ENCODE measurements at places on chromosomes 6 and 20.

DNA sequence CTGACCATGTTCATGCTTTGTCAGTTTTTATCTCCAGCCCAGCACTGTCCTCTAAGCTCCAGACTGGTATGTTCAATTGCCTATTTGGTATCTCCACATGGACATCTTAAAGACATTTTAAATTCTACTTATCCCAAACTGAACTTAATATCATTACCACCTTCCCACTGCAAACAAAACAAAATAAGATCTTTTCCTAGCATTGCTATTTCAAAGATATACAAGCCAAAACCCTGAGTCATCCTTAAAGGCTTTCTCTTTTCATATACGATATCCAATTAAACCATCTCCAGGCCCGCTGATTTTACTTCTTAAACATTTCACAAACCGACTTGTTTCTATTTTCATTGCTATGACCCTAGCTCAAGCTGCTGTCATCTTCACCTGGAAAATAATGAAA lies 35.1 kb upstream of the HS3ST5 start:
- no peak for DNase-seq

DNA sequence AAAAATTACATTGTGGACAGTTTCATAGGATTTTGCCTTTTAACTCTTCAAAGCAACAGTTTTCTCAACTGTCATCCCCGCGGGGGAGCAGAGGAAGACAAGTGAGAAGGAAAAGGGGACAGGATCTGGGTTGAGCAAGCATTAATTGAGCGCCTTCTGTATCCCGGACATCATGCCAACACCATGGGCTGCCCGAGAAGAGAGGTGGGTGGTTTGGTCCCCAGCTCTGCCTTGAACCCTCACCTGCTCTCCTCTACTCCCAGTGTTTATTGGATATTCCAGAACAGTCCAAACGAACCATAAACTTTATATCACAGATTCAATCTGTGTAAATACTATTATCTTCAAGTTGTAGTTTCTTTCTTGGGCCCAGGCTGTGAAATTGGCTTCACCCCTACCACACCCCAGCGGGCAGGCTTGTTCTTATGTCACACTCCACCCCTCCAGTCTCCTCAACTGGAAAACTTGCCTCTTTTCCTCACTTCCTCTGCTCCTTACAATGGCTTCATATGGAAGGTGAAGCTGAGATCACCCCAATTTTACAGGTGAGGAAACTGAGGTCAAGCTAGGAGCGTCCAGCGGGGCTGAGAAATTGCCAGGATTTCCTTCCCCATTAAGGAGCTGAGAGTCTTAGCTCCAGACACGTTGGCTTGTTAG lies 6.0 kb downstream of the PCK1 start:
- DNase-seq = no peak

- DNase-seq = no peak
Observed at GRCh38 chr6:36769676-36770499, 69.4 kb downstream of the CPNE5 start.

- DNase-seq = no peak
Observed at GRCh38 chr20:57062241-57062640, 204.2 kb downstream of the BMP7 start.

DNA sequence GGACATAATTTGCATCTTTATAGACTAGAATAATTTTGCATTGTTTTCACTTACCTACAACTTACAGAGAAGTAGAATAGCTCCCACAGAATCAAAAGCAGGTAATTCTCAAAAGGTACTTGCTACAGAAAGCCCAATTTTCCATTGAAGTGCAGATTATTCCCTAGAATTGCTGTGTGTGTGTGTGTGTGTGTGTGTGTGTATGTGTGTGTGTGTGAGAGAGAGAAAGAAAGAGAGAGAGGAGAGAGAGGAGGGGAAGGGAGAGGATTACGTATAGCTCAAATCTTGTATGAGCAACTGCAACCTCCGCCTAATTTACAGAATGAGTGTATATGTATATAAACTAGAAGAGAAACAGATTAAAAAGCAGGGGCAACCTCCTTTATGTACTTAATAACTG lies 68.0 kb downstream of the DOK5 start:
- DNase-seq = no peak

DNA sequence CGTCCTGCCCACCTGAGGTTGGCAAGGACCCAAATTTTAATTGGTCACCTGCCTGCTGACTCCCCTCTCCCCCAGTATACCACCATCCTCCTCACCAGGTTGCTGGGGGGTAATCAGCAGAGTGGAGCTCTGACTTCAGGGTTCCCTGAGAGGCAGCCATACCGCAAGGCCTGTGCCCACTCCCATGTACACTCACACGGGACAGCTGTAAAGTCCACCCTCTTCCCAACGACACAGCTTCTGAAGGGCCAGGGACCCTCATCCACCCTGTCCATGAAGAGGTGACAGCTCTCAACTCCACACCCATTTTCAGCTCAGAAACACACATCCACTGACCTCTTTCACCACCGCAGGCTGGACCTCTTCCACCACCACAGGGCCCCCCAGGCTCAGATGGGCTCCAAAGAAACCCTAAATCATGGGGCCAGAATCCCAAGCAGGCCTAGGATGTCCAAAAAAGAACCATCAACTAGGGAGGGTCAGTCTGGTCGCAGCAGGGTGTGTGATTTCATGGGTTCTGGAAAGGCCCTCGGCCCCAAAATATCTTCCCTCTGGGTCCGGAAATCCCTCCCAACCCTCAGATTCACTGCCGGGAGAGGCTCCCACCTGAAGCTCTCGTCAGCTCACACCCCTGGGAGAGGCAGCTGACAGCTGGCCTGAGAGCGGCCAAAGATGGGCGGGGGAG lies 30.0 kb downstream of the TFEB start:
- DNase-seq = no peak

DNA sequence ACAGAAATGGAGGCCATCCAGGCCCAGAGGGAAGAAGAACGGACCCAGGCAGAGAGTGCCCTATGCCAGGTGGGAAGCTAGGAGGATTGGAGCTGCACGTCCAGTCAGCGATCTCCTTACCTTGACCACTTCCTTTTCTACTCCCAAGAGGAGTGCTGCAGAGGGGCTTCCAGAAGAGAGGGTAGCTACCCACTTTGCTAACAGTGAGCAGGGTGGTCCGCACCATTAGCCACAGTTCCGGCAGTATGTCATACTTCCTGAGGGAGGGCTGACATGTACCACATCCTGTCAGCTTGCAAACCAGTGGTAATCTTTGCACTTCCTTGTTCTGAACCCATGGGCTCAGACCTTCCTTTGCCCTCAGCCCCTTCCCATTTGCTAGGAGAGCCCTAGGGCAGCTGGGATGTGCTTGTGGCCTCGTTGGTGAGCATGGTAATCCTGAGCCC lies 35.4 kb downstream of the CEP250 start:
- DNase-seq = peak; percentile 59

DNA sequence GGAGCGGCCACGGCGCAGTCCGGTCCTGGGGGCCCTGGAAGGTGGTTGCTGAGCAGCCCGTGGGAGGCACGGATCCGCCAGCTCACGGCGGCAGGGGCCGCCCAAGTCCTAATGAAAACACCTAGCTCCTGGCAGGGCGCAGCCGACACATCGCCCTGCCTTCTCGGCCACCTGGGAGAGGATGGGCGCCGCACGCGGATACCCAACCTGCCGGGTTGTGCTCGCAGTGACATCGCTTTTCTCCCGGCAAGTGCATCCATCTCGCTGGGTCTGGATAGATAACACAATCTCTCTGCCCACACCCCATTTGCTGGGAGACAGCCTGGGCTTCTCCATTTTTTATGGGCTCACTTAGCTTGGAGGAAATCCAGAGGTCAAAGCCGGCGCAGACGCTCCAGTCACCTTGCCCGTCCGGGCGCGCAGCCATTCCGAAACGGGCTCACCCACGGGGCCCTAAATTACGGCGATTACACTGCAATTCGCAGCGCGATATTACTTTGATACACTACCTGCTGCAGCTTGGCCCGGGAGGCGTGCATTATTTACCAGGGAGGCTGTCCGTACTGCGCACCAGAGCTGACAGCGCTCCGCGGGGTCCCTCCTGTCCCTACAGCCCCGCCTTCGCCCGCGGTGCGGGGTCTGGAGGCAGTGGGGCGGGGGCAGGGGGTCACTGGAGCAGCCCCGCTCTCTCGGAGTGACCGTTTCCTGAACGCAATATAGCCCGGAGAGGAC lies 36.2 kb upstream of the CCDC167 start:
- DNase-seq = peak; percentile 69

GRCh38 chr6:128064540-128064895 lies 163.7 kb upstream of the THEMIS start:
- DNase-seq = no peak

DNA sequence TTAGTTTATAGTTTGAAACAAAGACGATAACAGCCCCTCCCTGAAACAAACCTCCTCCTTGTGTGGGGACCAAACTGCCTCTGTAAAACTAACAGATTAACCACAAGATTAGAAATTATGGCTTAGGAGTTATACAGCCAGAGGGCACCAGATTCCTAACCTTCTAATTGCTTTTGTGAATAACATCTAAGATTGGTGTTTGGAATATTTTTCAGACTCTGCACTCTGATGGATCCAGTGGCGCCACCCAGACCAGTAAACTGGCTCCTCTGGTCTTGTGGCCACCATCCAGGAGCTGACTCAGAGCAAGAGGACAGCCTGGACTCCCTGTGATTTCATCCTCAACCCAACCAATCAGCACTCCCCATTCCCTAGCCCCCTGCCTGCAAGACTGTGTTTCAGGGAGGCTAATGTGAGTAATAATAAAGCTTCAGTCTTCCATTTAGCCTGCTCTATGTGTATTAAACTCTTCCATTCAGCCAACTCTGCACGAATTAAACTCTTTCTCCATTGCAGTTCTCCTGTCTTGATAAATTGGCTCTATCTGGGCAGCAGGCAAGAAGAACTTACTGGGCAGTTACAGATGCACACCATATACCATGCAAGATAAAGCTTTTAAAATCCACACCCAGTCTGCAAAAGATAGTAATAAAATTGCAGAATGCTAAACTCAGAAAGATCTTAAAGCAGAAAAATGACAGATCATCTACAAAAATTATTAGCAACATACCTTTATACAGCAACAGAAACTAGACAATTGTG lies 58.5 kb upstream of the SLC22A16 start:
- no peak for DNase-seq

DNA sequence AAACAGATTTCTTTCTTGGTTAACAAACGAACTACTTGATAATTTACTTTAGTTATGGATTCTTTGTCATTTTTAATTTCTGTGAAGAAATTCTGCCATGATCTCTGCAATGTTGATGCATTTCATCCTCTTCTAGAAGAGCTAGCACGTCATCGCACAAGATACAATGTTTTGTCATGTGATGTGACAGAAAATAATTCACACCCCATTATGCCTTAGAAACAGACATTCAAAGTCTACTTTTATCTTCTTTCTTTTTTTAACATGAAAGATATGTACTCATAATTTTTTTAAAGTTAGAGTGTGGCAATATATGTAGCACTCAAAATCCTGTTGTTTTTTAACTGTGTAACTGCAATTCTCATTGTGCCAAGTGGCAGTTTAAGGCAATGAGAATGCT lies 39.6 kb upstream of the NELFCD start:
- DNase-seq = no peak

All from GM12892 (cell line).